ENCODE measurements at places on chromosomes 12 and 14. TPM values are rescaled to one million over a fixed set of nuclear protein-coding genes. Genes with fewer than 3 reads are reported as not detected.

DNA sequence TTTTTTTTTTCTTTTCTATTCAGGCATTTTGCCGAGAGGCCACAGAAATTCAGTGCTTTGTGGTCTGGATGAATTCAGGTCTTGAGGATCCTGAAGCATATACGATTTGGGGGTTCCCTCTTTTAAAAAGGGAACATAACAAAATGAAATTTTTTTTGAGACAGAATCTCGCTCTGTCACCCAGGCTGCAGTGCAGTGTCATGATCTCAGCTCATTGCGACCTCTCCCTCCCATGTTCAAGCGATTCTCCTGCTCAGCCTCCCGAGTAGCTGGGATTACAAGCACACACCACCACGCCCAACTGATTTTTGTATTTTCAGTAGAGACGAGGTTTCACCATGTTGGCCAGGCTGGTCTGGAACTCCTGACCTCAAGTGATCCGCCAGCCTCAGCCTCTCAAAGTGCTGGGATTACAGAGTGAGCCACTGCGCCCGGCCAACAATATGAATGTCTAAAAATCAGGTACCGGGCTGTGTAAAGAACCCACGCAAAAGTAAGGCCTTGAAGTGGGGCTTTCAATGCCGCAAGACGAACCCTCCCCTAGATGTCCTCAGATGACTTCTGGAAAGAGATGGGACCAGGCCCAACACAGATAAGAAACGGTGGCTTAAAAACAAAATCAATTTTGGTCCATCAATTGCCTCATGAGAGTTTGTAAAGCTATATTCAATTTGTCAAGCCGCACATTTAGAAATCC, 30.0 kb downstream of the TESC start:
- DNase-seq: no peak

GRCh38 chr12:108295641-108296040, 43.5 kb downstream of the CMKLR1 start:
- DNase-seq: no peak

- no peak for DNase-seq
Observed at GRCh38 chr12:44367916-44368315, 508.2 kb downstream of the NELL2 start.

DNA sequence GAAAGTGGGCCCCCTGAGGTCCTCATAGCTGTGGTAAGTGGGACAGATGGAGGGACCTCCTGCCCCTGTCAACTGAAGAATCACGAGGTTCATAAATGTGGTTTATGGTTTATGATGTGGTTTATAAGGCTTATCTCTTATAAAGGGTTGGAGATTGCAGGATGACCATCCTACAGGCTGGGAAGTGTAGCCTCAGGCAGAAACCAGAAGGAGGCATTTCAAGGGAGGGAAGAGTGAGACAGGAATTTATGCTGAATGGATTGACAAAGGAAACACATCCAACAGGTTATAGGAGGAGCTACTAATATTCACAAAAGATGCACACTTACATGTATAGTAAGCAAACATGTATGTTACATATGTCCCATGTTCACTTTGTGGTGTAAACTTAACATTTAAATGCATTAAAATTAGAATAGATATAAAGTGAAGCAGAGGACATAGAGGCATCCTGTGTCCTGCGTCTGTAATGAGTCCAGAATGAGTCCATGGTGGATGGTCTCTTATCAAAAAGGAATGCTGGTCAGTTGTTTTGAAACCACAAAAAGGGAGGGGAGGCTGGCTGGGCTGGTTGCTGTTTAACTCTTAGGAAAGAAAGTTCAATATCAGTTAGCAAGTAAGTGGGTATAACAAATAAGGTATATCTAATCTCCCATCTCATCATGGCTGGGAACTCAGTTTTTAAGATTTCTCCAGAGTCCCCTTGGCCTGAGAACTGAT, 149.0 kb upstream of the RMST start:
- no peak for DNase-seq

DNA sequence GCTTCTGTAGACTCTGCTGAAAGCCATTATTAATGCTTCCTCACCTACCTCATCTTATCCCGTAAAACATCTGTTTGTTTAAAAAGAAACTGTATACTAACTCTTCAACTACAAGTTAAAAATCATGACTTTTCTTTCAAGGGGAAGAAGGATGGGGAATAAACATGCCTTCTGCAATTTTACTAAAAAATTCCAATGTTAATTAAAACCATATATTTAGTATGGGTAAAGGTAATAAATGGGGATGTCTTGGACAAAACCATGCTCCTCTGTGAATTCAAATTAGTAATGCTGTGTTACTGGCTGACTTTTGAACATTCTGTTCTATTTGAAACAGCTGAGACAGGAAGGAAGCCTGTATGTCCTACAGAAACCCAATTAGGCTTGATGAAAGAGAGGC, 311.1 kb upstream of the DIO2 start:
- no peak for DNase-seq

DNA sequence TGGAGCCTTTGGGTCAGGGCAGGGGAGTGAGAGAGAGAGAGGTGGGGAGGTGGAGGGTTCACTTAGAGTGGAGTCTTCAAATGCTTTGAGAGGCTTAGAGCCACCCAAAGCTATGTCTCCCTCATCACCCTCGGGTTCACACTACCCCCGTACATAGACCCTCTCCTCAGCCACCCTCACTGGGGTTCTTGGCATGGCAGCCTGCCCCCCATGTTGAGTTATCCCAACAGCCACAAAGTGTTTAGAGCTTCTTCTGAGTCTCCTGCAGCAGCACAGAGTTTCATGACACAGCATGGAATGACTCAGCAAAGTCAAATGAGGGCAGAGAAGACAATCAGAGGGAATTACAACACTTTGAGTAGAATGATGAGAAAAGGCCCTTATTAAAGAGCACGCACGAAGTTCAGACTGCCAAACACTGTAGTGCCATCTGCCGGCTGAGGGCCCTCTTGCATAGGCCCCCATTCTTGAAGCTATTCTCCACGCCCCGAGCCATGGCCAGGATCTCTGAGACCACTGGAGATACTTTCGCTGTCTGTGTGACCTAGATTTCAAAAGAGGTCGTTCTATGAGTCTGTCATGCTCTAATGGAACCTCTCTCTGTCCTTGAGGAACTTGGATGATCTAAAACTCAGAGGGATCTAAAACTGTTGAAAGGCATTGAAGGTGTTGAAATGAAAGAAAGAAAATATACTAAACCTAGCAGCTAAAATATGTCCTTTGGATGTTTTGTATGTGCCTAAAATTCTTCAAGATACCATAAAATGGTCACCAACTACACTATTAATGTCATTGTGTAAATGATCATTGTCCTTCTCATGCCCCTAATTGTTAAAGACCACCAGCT, 221.9 kb downstream of the PELI2 start:
- DNase-seq: peak; percentile 79

- DNase-seq: no peak
Observed at GRCh38 chr14:75315144-75315543, 36.5 kb downstream of the FOS start.

- DNase-seq: no peak
Observed at GRCh38 chr12:62832027-62832426, 102.9 kb downstream of the PPM1H start.

GRCh38 chr14:37063467-37064240, 108.8 kb downstream of the SLC25A21 start:
- no peak for DNase-seq

GRCh38 chr14:71591929-71592328, 340.3 kb upstream of the RGS6 start:
- DNase-seq: no peak

GRCh38 chr12:123945287-123946151, 27.1 kb downstream of the CCDC92 start:
- no peak for DNase-seq

Gene A2M
- 150 TPM for total RNA-seq

Gene BIN2
- 5.6 TPM for total RNA-seq

Gene CPNE6
- 0.20 TPM for total RNA-seq

Gene SYNDIG1L
- total RNA-seq: not detected

Gene EAPP
- 61.6 TPM for total RNA-seq

Gene ARHGAP9
- total RNA-seq: 5.0 TPM

Gene FOXM1
- 5.8 TPM for total RNA-seq

Gene VWF
- total RNA-seq: 51.8 TPM

Gene DBX2
- total RNA-seq: 0.10 TPM

Gene NYNRIN
- total RNA-seq: 33.0 TPM
